ENCODE measurements at places on chromosomes 2 and 18.

DNA sequence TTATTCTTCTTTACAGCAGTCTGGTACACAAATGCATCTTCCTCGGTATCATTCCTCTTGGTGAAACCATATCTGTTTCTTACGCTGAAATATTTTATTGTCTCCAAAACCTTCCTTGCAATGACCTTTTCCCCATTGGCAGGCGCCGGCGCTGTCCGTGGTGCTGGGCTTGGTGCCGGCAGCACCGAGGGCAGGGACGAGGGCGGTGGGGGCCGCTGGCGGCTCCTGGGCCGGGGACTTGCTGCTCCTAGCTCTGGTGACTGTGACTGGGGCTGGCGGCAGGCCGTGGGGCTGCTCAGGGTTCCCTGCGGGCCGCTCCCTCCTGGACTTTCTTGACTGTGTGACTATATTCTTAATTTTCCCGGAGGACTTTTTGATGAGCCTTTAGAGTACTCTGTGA is 72.5 kb downstream of the GPR39 start:
- DNase-seq, result no peak

DNA sequence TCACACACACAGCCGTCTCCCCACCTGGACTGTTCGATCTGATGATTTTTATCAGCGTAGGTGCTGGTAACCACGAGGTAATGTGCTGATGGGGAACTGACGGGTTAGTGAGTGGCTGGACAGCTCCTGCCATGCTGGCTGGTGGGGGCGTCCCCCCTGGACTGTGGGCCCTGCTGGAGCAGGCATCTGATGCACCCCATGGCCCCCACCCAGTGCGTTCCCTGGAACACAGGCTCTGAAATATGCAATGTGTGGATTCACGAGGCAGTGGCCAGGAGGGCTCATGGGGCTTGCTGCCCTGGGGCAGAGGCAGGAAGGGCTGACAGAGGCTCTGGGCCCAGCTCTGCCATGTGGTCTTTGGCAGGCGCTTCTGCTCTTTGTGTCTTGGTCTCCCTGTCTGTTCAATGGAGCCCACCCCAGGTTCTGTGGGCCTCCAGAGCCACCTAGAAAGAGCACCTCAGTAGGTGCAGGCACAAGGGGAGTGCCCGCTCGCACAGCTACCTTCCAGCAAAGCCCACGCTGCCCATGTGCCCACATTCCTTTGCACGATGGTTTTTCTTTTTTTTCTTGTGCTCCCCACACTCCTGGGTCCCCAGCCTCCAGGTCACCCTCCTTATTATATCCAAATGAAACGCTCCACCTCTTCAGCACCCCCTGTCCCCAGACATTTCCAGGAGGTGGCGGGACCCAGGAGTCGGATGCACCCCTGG is 10.3 kb upstream of the PXDN start:
- no peak for DNase-seq

- no peak for DNase-seq
Observed at GRCh38 chr2:200239216-200239615, 67.3 kb upstream of the SPATS2L start.

DNA sequence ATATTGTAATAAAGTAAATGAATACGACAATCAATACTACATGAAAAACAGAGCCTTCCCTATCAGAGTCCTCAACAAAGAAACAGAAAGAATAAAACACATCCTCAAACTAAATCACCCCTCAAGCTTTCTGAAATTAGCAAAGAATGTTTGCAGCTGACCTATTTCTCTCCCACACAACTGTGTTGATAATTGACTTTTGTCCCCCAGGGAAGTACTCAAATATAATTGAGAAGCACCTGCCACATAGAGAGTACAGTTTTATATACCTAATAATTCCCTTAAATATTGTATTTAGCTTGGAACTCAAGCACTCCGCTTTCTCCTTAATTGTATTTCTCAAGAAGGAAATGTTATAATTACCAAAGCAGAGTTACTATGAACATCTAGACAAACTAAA is 12.6 kb downstream of the CACNB4 start:
- DNase-seq, result no peak

DNA sequence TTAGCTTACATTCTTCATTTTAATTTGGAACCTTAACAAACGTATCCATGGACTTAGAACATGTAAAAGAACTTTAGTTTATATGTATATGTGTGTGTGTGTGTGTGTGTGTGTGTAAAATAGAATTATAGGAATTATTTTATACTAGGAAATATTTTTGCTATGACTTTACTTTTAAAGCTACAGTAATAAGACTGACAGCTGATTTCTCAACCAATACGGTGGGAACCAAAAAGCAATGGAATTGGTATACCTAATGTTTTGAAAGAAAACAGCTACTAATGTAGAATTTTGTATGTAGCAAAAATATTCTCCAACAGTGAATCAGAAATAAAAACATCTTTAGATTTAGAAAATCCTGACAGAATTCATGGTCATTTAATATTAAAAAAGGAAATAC is 146.5 kb upstream of the ARL4C start:
- no peak for DNase-seq

DNA sequence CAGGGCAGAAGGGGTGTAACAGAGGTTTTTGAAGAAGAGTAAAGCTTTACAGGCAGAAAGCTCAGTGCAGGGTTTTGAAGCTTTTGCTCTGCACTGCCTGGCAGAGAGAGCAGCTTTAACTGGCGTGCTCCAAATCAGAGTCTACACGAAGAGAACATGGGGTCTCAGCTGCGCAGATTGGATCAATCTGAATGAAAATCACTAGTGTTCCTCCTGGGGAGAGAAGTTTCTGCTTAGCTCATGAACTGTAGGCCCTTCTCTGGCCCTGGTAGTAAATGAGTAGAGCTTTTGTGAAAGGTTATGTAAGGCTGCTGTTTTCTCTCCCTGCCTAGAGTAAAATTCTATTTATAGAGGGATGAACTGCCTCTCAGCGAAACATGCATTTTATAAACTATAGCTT is 13.6 kb downstream of the DCC start:
- no peak for DNase-seq

DNA sequence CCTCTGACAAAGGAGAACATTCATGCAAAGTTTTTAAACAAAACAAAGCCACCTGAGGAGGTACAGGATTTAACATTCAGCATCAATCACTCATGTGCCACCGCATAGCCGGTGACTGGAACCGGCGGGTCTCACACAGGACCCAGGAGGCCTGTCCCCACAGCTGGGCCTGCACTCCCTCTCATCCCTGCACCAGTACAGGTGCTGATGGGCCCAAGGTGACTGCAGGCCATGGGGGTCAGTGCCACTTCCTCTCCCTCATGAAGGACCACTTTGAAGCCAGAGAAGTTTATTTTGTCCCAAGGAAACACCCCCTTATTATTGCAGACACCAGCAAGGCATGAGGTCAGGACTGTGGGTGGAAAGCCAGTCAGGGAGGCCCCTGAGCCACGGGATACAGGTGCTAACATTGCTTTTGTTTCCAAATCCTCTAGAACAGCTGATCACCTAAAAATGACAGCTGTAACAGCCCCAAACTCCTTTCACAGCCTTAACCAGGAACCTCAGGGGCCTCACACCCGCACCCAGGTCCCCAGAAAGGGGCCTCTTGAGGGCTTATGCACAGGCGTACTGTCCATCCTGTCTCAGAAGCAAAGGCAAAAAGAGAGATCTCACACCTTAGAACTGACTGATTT is 14.0 kb downstream of the PARD6G start:
- DNase-seq, result no peak

DNA sequence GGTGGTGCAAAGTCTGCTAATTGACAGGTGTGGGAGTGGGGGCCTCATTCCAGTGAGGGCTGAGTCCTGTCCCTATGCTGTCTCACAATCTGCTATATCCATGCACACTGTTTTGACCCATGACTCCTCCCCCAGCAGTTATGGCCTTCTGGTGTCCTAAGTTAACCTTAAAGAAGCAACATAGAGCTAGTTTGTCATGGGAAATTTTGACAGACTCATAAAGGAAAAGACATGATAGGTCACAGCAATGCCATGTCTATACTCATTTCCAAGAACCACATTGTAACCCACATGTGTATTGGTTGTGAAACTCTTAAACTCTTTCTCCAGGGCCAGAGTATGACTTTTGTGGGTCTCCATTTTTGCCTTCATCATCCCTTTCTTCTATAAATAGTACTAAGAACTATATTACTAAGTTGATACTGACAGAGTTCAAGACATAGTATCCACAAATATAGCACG is 78.2 kb upstream of the SLC1A4 start:
- no peak for DNase-seq

- no peak for DNase-seq
Observed at GRCh38 chr18:76394780-76395476, 100.1 kb downstream of the ZNF516 start.

GRCh38 chr18:64384101-64384500 is 235.2 kb upstream of the LINC00305 start:
- no peak for DNase-seq

- no peak for DNase-seq
Observed at GRCh38 chr18:58566556-58567292, 62.2 kb downstream of the ALPK2 start.

GRCh38 chr2:48248251-48248933 is 281.6 kb upstream of the STON1 start:
- DNase-seq, result no peak

DNA sequence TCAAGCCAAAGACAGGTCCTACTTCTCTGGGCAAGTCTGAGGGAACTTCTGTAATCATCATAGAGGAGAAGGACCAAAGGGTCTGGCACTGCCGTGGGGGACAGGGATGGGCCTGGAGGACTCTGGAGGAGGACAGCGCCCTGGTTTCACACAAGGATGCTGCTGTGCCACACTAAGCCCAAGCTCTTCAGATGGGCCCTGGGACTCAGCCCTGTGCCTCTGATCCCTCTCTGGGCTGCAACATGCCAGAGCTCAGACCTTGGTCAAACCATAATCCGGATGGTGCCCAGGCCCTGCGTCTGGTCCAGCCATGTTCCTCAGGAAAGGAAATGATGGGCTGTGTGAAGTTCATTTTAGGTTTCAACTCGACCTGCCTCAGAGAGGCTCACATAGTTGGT is 222.0 kb upstream of the COPS8 start:
- no peak for DNase-seq

DNA sequence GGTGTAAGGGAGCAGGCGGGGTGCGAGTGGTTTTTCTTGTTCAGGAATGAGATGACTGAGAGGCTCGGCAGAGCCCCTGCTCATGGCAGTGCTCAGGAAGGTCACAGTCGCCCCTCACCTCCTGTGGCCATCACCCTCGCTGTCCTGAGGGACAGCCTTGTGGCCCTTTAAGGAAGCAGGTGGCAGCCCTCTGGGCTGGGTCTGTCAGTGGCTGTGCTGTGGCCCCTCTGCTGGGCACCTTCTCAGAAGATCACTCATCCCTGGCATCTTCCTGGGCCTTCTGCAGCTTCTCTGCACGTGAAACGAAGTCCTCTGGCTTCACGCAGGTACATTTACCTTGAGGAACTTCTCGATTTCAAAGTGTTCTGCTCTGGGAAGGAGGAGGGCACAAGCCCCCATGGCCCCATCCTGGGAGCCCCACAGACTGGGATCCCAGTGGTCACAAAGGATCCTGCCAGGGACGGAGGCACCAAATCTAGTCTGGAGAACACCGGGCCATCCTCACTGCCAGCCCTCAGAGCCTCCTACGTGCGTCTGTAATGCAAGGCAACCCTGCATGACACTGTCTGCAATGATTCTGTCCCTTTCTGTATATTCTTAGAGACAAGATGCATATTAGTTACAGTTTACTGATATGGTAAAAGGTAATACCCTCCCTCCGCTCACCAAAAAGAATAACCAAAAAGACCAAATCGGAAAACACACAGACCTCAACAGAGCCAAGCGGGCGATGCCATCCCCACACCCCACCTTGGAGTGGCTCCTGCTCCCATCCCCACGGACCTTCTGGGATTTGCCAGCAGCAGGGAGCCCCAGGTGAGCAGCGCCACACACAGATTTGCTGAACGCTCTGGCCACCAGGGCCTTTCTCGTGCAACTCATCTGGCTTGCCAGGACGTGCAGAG is 25.9 kb upstream of the FAHD2A start:
- DNase-seq, result no peak

GRCh38 chr2:71558300-71559051 is 105.1 kb downstream of the DYSF start:
- DNase-seq, result no peak

DNA sequence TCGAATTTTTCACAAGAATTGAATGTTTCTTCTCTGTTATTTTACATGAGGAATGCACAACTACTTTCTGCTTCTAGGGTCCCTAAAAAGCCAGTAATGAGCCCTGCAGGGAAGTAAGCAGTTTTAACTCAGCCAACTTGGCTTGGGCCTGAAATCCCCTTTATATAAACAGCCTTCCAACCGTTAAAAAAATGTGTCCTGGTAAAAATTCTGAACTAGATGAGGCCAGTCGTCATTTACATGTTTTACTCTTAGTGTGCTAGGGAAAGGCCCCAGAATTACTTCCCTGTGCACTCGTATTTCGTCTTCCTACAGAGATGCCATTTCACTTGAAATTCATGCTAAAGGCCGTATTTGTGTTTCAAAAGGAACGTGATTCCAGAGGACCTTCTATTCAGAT is 42.4 kb upstream of the RPE start:
- DNase-seq, result no peak

DNA sequence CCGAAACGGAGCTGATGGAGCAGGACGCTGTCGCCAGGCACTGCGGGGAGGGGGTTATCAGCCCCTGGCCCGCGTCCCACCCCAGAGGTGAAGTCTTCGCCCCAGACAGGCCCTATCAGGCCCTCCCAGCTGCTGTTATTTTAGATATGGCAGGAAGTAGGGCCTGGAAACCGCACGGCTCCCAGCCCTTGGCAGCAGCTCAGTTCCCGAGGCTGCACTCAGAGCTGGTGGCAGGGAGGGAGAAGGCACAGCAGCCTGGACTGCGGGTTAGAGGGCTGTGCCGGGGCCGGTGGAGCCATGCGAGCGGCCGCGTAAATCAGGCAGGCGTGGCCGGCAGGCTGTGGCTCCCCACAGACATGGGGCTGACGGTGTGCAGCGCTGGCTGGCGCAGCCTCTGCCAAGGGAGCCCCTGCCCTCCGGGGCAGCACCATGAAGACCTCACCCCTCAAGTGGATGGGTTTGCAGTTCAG is 111.4 kb downstream of the NFATC1 start:
- no peak for DNase-seq

DNA sequence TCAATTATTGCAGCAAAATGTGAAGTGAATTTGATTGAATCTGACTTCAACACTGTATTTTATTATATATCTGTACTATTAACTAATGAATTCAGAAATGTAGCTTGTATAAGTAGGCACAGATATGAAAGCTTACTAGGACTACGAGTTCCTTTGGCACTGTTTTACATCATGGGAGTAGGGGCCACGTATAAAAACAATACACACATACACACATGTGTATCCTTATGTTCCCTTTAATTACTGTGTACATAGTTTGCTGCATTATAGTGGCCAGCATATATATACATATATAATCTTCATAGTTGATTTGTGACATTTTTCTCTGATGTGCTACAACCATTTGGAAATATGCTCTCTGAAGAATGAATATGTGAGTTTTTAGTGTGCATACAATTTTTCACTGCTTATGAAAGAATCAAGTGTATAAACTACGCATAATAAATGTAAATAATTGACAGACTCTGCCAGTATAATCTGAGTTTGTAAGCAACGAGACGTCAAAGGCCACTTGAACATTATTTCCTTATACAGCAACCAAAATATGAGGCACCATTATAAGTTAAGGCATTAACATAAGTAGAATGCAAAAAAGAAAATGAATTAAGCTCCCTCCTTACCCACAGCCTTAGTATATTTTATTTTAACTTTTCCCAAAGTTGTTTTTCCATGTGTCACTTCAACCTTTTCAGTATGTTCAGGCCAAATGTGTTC is 98.1 kb upstream of the GALNT5 start:
- DNase-seq, result no peak
